ENCODE measurements at places on chromosomes 1 and 21. TPM values are rescaled to one million over a fixed set of nuclear protein-coding genes. Genes with fewer than 3 reads are reported as not detected.

DNA sequence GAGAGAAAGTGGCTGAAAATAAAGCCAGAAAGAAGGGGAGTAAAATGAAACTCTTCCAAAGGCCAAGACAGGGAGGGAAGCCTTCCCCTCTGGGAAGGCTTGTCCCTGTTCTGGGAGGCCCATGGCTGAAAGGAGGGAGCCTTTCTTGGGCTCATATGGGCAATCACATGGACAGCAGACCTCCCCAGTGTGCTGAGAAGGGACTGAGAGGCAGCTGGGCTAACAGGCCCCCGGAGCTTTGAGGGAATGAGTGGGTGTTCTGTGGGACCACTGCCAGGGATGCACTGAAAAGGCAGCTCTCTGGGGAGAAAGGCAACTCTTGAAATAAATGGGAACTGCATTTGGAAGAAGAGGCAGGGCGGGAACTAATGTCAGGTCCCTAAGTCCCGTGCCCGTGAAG is 39.1 kb downstream of the KANK4 start:
- no peak for DNase-seq

- no peak for DNase-seq
These were observed 75.0 kb upstream of the BCAR3 start for GRCh38 chr1:93756657-93757056.

DNA sequence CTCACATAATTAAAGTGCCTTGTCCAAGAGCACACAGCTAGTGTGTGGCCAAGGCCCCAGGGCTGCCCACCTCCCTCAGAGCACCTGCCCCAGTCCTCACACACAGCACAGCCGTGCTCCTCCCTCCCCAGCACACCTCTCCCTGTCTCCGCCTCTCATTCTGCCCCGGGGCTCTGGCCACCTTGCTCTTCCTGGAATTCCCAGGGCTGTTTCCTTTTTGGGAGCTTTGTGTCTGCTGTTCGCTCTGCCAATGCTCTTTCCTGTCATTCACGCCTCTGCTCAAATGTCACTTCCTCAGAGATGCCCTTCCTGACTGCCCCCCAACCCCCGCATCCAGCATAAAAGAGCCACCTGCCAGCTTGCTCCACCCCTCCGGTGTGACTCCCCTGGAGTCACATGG is 13.3 kb downstream of the SLC6A17 start:
- DNase-seq, result no peak

The LCE3B gene
- total RNA-seq, result not detected

- no peak for DNase-seq
These were observed 20.5 kb upstream of the THRAP3 start for GRCh38 chr1:36203554-36204346.

DNA sequence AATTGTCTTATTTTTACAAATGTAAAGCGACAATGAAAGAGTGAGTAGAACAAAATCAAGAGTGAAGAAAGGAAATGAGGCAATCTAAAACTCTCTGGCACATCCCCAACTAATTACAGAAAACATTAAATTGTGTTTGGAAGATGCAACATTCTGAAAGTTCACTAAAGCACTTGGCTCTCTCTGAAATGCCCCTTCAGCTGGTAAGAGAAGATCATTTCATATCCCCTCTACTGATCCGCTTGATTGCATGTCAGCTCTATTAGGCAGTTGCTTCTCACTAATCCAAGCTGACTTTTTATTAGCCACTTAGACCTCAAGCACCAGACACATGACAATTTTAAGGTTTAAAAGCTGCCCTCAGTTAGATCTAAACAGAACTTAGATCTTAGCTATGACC is 262.8 kb upstream of the PRMT6 start:
- DNase-seq, result no peak

GRCh38 chr21:44757731-44758130 is 43.9 kb downstream of the UBE2G2 start:
- no peak for DNase-seq

The DENND2D gene
- total RNA-seq, result 208 TPM
